ENCODE measurements at places on chromosomes 13 and 19.

- DNase-seq, result peak; percentile 71
Measured at GRCh38 chr13:38045278-38046048, 175.9 kb upstream of the TRPC4 start.

- no peak for DNase-seq
Measured at GRCh38 chr19:48614436-48615230, at the start of gene FAM83E. Gene FAM83E, minus strand, starts transcription at chr19:48615076. Its CDS starts 1,704 bp downstream, at chr19:48613372.

GRCh38 chr19:28067882-28068281 lies 1145.1 kb downstream of the UQCRFS1 start:
- DNase-seq, result no peak

GRCh38 chr13:112822851-112823250 lies 133.0 kb downstream of the ATP11A start:
- no peak for DNase-seq

GRCh38 chr13:60370343-60370742 lies 26.7 kb upstream of the TDRD3 start:
- DNase-seq, result no peak

DNA sequence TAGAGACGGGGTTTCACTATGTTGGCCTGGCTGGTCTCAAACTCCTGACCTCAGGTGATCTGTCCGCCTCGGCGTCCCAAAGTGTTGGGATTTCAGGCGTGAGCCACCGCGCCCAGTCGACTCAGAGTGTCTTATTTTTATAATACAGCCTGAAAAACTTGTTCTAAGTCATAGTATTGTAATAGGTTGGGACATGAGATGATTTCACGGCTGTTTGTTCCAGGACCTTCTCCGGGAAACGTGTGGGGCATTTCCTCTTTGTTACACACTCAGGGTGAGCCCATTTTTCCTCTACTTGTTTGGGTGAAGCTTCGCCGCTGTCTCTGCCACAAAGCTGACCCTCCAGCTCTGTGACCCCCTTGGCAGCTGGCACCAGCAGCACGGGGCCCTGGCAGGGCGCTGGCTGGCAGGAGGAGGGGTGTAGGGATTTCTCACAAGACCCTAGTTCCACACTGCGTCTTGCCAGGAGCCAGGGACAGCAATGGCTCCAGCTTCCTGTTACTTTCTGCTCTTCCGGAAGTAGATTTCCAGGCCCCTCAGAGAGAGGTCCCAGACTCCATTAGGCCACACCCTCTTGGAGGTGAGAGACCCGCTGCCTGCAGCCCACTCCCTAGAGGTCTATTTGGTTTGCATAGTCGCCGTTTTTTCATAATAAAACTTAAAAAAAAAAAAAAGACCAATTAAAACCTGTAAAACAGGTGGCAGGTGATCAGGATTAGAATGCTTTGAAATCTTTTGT lies 15.6 kb downstream of the FGF21 start:
- DNase-seq, result no peak

DNA sequence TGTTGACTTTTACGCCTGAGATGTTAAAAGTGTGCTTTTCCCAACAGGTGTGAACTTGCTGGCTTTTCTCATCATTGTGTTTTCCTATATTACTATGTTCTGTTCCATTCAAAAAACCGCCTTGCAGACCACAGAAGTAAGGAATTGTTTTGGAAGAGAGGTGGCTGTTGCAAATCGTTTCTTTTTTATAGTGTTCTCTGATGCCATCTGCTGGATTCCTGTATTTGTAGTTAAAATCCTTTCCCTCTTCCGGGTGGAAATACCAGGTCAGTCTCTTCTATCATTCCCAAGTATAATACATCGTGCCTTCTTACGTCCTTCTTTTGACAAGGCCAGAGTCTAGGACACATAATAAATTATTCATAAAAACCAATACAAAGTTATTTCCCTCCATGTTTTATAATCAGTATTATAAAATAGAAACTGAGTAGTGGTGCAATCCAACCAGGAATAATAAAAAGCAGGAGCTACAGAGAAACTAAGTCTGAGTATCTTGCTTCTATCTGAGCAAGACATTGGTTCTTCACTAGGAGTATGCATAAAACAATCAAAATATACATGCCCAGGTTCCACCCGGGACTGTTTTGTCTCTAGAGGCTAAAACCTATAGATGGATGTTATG lies 57.9 kb downstream of the RXFP2 start:
- DNase-seq, result peak; percentile 66

- DNase-seq, result no peak
Measured at GRCh38 chr19:38696729-38697055, 47.6 kb downstream of the CAPN12 start.

DNA sequence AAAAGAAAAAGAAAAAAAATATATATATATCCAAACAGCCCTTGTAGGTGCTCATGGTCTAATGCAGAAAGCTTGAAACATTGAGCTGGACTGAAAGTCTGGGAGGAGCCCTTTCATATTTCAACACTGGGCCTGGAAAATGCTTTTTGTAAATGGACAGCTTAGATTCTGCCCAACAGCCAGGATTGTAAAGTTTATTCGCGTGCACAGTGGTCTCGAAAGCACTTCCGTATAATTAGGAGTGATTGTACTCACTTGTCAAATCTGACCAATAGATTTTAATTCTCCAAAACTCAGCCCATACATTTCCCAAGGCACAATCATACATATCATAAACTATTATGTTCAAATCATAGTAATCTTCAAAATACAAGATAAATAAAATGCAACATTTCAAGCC lies 260.1 kb downstream of the COL4A1 start:
- peak; percentile 14 for DNase-seq

DNA sequence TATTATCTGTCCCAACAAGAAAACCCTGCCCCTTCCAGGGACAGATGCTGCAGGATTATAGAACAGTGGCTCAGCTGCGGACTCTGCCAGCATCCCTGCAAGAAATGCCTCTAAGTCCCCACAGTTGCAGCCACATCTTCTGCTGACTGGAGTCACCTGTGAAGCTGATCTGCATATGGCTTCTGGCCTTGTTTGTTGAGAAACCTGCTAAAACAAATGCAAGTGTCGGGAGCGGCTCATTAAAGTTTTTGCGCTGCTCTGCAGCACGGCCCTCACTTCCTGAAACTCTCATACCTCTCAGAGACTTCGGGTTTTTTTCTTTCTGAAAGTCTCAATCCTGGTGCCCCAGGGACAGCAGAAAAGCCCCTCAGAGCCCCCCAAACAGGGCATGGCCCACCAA lies 725.0 kb downstream of the UQCRFS1 start:
- DNase-seq, result no peak

DNA sequence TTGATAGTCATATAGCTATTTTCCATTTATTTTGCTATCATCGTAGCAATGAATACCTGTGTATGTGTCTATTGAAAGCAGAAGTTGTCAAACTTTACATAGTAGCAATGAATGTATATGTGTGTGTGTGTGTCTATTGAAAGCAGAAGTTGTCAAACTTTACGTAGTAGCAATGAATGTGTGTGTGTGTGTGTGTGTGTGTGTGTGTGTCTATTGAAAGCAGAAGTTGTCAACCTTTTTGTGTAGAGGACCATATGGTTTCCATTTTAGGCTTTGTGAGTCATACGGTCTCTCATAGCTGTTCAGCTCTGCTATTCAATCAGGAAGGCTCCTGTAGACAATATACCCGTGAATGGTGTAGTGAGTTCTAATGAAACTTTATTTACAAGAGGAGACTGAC lies 20.8 kb downstream of the NLRP4 start:
- DNase-seq, result no peak

DNA sequence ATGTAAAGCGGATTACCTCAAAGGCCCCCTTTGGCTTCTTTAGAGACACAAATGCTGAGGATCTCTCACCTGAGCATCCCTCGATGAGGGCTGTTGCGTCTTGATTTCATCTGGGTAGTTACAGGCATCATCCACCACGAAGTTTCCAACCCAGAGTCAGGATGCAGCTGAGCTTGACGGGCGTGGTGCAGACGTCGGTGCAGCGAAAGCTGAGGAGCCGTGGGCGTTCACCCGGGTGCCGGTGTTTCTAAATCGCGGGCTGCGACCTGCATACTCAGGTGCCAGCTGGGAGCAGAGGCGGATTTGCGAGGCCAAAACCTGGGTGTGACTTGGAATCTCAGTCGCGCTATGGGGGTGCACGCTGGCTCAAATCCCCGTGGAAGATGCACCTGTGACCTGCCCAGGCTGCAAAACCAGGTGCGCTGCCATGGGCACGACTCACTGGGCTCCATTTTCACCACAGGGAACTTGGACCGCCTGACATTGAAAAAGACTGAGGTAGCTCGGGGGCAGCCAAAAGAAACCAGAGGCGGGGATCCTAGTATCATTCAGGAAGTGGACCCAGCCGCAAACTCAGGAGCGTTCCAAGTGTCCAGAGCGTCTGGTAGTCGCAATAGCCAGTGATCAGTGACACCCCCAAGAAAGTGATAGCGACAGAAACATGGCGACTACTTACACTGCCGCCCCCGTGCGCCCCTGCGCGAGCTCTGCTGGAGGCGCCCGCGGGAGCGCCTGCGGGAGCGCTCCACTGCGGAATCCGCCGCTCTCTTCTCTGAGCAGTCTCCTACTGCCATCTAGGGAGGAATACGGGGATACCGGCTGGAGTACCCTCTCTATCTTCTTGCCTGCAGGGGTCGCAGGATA lies 36.4 kb upstream of the IGFL4 start:
- peak; percentile 89 for DNase-seq

GRCh38 chr13:60351855-60352615 lies 45.0 kb upstream of the TDRD3 start:
- DNase-seq, result no peak

DNA sequence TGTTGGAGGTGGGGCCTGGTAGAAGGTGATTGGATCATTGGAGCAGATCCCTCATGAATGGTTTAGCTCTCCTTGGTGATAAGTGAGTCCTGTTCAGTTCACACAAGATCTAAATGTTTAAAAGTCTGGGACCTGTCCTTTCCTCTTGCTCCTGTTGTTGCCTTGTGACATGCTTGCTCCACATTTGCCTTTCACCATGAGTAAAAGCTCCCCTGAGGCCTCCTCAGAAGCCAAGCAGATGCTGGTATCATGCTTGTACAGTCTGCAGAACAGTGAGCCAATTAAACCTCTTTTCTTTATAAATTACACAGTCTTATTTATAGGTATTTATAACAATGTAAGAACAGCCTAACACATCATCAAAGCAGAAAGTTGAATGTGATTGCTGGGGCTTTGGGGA lies 24.2 kb upstream of the RFC3 start:
- DNase-seq, result no peak

- DNase-seq, result no peak
Measured at GRCh38 chr13:111532111-111532510, 211.7 kb downstream of the TEX29 start.

- DNase-seq, result peak; percentile 58
Measured at GRCh38 chr13:41941174-41941573, 19.7 kb downstream of the VWA8 start.

GRCh38 chr19:2755448-2755705 lies 15.6 kb upstream of the SLC39A3 start:
- no peak for DNase-seq

DNA sequence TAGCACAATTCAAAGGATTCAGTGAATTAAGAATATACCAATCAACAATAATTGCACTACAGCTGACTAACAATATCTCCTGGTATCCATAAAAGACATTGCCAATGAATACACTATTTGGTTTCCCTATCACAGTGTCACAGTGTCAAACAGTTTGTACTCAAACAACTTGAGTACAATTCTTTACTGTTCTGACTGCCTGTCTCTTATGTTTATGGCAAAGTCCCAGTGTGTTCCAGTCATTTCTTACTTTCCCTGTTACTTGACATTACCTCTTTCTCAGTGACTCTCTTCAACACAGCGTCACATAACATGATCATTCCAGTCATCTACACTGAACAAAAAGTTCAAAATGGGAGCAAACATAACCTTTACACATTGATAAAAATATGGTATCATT lies 21.2 kb upstream of the RNASEH2B start:
- no peak for DNase-seq

DNA sequence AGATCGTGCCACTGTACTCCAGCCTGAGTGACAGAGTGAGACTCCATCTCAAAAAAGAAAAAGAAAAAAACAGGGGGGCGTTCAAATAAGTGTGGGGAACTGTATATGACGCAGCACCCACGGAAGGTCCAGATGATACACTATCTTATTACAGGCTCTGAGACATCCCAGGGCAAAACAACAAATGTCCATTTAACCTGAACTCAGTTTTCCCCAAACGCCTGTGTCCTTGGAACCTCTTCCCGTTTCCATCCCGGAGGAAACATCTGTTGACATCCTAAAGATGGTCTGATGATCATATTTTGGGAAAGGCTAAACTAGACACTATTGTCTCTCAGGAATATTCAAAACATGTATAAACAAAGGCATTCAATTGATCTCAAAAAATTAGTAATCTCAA lies 72.4 kb downstream of the COL4A1 start:
- no peak for DNase-seq

DNA sequence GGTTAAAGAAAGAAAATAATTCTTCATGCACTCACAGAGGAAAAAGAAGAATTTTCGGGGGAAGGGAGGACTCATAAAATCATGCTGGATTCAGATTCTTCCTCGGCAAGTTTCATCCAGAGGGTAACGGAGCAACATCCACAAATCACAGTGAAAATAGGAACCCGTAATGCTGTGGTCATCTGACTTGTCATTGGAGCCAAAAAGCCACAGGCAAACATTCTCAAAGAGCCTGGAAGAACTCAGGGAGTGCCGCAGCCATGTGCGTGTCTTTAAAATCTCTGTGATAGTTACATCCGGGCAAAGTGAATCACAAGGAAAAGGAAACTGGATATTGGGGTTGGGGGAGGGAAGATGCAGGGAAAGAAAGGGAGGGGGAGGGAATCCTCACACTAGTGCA lies 33.0 kb upstream of the VSTM2B start:
- DNase-seq, result no peak

- no peak for DNase-seq
Measured at GRCh38 chr19:44687888-44688287, 11.1 kb upstream of the CEACAM16 start.

DNA sequence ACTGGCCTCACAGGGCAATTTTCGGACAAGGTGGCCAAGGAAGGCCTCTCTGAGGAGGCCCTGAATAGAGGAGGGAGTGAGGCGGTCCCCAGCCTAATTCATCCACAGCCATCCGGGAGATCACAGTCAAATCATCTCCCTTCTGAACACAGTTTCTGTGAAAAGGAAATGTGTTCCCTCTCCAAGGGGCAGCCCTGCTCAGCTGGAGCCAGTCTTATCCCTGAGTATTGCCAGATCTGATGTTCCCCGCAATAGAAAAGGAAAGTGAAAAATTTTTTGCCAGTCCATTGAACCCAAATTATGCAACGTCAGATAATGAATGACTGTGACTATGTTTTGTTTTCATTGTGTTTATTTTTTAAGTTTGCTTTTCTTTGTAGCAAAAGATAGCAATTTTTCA lies 125.9 kb downstream of the SIPA1L3 start:
- peak; percentile 56 for DNase-seq

GRCh38 chr19:664913-665443 lies 2.0 kb upstream of the RNF126 start:
- DNase-seq, result peak; percentile 79

All from fibroblast of pulmonary artery (primary cell).